ENCODE measurements at places on chromosomes 5 and 9.

- DNase-seq, result no peak
These were observed 459.9 kb upstream of the NMUR2 start for GRCh38 chr5:152864991-152865390.

GRCh38 chr5:95440825-95441224 is 49.7 kb downstream of the FAM81B start:
- DNase-seq, result no peak

DNA sequence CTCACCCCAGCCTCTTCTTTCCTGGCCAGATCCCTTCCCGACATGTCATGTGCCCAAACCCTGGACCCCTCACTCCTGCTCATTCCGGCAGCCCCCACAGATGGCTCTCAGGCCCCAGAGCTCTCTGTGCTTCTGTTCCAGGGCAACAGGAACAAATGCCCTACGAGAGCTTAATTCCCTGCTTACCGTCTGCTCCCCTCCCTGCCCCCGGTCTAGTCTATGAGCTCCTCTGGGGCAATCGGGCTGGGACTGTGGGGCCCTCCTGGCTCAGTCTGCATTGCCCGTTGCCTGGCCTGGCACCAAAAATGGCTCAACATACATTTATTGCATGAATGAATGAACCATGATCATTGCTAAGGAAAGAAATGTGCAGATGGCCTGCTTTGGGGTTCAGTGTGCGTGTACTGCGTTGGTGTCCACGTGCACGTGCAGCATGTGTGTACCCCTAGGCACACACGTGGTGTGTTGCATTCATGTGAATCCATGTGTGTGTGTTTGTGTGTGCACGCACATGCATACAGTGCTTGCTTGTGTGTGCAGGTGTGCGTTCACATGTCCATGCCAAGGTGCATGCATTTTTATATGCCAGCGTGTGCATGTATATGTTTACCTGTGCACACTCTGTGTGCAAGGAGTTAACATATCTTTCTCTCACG is 201.2 kb upstream of the IER5L start:
- DNase-seq, result no peak

DNA sequence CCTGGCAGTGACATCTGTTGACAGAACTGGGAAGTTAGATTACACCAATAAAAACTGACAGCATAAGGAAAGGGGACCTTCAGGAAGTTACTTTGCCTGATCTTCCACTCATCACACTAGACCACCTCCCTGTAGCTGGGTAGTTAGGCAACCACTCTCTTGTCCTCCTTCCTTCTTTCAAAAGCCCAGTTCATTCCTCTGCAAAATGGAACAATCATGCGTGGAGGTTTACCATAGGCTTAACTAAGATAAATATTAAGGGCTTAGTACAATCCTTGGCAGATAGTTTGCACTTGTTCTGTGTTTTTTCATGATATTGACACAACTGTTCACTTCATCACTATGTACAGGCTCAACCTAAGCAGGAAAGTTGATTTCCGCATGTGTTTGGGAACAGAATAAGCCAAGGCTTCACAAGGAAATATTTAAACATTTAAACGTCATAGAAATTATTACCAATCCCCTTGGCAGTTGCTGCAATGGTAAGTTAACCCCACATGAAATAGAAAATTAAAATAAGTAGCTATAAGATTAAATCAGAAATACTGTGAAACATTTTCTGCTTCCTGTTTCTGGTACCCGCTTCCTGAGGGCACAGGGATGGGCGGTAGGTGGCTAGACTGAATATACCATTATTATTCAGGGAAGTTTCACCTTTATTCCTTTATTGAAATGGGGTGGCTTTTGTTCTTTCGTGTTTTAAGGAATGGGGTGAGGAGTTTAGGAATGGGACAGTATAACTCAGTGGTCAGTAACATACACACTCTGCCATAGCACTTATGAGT is 9.9 kb upstream of the PTGER4 start:
- no peak for DNase-seq

DNA sequence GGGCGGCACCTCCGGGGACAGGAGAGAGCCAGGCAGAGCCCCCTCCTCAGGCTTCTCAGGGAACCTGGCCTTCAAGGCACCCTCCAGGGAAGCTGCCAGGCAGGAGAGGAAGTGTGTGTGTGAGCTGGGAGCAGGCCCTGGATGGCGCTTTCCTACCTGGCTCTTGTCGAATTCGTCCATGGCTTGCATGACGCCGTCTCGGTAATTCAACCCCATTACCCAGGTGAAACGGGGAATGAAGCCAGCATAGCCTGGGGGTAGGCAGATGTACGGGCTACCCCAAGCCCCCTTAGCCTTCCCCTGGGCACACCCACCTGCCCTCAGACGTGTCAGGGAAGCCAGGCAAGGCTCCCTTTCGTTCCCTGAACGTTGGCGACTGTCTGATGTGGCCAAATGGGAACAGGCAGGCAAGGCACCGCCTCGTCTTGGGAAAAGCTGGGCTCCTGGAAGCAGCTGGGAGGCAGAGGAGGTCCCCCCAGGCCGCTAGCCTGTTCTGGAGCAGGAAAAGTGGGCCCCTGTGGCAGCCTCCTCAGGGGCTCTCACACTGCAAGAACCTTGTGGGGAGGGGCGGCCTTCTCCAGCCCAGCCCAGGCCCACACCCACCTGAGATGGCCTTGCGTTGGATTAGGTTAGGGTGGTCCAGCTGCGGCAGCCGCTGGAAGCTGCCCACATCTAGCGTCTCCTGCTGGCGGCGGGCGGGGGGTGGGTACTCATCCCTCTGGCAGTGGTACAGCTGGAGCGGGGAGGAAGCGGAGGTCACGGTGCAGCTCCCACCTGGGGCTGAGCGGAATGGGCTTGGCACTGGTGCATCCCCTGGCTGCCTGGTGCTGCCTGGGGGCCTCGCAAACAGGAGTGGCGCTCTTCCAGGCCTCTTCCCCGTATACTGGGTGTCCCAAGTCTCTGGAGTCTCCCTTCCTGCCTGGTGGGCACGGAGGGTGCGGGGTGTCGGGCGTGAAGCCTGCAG is 3.7 kb downstream of the TUBB4B start:
- DNase-seq, result no peak

- no peak for DNase-seq
These were observed 177.9 kb upstream of the MAP3K1 start for GRCh38 chr5:56637321-56637920.

- DNase-seq, result no peak
These were observed 35.9 kb downstream of the ANXA6 start for GRCh38 chr5:151121665-151122064.

- DNase-seq, result no peak
These were observed 996 bp downstream of the NXNL2 start for GRCh38 chr9:88536023-88536324.

- DNase-seq, result no peak
These were observed 638.3 kb downstream of the HTR1A start for GRCh38 chr5:63323926-63324325.

DNA sequence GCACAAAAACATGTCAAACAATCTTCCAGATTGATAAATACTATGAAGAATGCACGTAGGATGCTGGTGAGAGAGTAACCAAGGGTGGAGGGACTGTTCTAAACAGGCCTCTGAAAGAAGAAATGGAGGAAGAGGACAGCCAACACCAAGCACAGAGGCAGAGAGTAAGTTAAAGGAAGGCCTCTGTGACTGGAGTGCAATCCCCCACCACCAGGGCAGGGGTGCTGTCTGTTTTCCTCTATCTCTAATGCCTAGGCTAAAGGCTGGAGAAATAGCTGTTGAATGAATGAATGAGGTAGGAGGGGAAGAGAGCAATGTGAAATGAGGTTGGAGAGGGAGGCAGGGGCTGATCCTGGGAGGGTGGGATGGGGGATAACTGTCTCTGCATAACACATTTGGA is 88.9 kb downstream of the ANKRD55 start:
- no peak for DNase-seq

DNA sequence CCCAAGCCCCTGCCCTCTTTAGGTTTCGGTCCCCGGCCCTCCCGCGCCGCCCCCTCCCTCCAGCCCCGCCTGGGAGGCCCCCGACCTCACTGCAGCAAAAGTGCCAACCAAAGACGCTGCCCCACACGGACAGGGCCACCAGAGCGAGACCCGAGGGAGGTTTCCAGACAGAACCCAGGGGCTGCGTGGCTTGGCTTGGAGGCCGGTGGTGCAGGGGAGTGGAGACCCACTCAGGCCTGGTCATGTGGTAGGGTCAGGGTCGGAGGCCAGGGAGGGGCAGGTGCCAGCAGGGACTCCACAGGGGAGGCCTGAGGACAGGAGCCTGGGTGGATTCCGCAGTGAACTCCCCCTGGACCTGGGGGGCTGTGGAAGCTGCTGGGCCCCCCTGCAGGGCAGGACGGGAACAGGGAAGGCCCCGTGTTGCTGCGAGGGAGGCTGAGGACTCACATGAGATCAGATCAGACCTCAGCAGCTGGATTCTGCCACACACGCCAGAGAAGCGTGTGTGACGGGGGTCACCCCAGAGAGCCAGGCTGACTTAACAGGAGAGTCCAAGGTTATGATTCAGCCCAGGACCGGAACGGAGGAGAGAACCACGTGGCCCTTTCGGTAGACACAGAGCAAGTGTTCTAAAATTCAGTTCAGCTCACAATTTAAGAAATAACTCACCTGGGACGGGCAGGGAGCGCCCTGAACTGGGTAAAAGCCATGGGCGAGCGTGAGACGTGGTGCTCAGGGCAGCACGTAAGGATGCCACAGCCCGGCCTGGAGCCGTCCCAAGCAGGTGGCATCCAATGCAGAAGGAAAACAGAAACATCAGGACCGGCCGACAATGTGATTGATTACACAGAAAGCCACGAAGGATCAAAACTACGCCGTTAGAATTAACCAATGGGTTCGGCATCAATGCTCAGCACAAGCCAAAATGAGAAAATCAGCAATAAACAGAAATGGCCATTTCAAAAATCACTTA is 38.9 kb downstream of the EXD3 start:
- DNase-seq, result no peak

- no peak for DNase-seq
These were observed 47.3 kb upstream of the NEURL1B start for GRCh38 chr5:172593721-172594235.

GRCh38 chr9:10260501-10260900 is 352.3 kb downstream of the PTPRD start:
- DNase-seq, result no peak

GRCh38 chr9:73151653-73152542 is at the start of gene ANXA1:
TSS of gene ANXA1 (plus strand) at chr9:73151865. CDS start at chr9:73158536, 6,671 bp downstream.
- DNase-seq, result no peak

DNA sequence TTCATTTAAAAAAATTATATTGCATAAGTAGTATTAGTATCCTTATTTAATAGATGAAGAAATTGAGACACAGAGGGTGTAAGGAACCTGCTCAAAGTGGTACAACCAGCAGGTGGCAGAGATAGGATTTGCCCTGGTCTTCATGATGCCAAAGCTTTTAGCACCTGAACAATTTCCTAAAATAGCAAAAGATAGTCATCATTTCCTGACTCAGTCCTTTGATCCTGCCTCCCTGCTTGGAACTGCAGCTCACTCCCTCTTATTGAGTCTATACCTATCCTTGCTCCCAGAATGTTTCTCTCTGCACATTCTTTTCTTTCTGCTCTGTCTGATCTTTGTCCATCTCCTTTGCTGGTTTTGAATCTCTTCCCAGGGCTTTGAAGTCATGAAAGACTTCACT is 155.8 kb downstream of the FRMD3 start:
- DNase-seq, result no peak

Measured in stimulated activated CD4-positive, alpha-beta T cell treated with anti-CD3 and anti-CD28 coated beads, Interleukin-4, amount 100 ng/mL, for 24 hours (primary cell).